ENCODE measurements at places on chromosomes 11 and 22. TPM values are rescaled to one million over a fixed set of nuclear protein-coding genes. Genes with fewer than 3 reads are reported as not detected.

DNA sequence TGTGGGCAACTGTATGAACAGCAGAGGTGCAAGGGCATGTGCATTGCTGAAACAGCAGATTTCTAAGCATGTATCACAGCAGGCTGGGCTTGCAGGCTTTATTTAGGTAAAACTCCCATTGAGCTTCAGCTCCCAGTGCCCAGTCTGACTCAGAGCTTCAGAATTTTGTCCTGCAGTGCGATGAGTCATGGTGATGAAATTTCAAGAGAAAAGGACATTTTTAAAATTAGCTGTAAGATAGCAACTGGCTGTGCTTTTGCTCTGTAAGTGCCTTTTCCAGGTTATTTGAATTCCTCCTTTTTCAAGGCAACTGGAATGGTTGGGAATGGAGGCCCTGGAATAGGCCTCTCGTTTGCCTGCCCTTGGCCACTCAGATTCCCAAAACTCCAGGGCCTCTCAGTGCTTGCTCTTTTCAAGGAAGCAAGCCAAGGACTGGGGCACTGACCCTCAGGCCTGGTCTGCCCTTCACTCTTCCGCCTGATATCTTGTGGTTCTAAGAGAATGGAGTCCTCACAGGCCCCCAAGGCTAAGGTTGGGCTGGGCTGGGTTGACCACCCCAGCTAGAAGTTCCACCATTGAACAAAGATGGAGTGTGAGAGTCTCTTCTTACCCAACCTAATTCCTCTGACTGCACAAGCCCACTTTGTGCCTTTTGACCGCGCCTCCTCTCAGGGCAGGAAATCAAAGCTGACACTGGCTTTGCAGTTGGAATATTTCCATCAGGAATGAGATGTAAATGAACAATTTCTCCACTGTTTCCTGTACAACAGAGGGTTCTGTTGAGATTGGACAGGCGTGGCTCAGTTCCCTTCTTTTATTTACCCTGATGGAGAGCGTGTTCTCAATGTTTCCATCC lies 59.5 kb upstream of the PRSS23 start:
- no peak for DNase-seq

DNA sequence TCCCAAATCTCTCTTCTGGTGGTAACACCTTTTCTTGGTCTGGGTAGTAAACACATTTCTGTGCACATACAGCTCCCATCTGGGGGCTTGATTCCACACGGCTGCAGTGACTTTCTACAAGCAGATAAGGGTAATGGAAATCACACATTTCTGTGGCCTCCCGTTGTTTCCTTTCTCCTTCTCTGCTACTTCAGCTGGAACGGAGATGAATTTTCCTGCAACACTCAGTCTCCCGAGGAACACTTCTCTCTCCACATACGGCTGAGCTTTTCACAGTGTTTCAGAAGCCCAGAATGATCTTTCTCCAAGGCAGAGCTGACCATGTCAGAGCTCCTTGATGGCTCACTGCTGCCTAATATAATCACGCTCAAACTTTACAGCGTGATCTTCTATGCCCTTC lies 364.3 kb upstream of the NARS2 start:
- DNase-seq = no peak

GRCh38 chr22:32103658-32104315 lies 55.3 kb downstream of the C22orf42 start:
- no peak for DNase-seq

GRCh38 chr22:27409299-27409698 lies 392.3 kb downstream of the MN1 start:
- DNase-seq = no peak

DNA sequence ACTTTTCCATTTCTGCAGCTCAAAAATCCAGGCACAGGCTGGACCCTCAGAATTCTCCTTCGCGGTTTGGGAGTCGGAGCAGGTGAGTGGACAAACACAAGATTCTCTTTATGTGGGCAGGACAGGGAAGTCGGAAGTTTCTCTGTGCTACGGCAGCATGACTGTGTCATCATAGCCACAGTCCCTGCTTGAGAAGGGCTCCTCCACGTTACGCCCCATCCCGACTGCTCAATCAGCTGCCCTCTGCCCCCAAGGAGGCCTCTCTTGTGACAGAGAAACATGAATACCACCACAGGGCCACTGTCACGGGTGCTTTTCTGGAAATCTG lies 89.0 kb upstream of the SHISAL1 start:
- no peak for DNase-seq

- DNase-seq = no peak
Measured at GRCh38 chr11:45834298-45834756, 12.9 kb upstream of the CRY2 start.

DNA sequence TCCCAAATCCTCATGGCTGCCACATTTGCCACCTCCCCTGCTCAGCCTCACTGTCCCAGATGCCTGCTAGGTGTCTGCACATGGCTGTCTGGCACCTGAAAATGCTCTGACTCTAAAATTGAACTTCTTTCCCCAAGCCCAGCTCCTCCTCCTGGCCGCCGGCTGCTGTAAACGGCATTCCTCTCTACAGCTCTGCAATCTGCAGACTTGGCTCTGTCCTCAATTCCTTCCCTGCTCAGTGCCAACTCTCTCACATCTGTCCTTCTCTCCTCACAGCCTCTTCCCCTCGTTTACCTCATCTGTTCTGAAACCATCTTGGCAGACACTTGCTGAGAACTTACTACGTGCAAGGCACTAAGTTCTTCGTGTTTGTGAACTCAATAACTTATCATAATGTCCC lies 169.4 kb upstream of the SYT13 start:
- DNase-seq = no peak

DNA sequence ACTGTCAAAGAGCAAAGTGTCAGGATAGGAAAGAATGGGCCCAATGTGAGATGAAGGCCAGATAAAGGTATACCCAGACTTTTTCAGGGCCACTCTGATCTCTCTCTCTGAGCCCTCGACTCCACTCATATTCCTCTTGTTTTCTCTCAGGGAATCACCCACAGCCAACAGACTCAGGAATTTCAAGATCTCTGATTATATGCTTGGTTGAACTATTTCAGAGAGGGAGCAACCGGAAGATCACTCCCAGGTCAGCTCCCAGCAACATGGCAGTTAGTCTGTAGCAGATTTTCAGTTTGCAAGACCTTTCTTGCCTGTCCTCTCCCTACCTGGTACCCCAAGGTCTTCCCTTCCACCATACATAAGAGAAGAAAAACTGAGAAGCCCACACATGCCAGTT lies 102.5 kb downstream of the C11orf58 start:
- no peak for DNase-seq

DNA sequence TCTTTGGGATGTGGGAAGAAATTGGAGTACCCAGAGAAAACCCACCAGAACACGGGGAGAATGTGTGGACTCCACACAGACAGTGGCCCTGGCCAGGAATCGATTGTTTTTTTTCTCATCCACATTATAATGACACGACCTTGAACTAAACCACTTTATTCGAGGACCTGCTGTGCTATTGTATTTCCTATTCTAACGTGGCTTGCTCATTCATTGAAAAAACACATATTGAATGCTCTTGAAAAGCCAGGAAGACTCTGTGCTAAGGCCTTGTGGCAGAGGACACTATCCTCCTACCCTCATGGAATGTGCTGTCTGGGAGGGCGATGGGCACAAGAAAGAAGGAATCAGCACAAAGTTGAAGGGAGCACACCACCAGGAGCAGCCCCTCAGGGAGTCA lies 9.1 kb upstream of the SREBF2 start:
- no peak for DNase-seq

- no peak for DNase-seq
Measured at GRCh38 chr11:60264644-60265043, 15.8 kb upstream of the MS4A4A start.

The MFRP gene
- not detected for total RNA-seq

The PDE2A gene
- 30.0 TPM for total RNA-seq

The ACTN3 gene
- total RNA-seq = not detected

Data from left ventricle myocardium superior (tissue), 1 donor.